ENCODE measurements at places on chromosomes 5 and 9. TPM values are rescaled to one million over a fixed set of nuclear protein-coding genes. Genes with fewer than 3 reads are reported as not detected.

- no peak for DNase-seq
These were observed at the start of gene UBE2QL1 for GRCh38 chr5:6448622-6449464. Gene UBE2QL1, plus strand, starts transcription at chr5:6448859. Its CDS starts 35 bp downstream, at chr5:6448894.

GRCh38 chr5:57189515-57189914 is 15.7 kb downstream of the GPBP1 start:
- no peak for DNase-seq

The TLR4 gene
- total RNA-seq = 1.9 TPM

The FOCAD gene
- 32.3 TPM for total RNA-seq

The TMEM174 gene
- not detected for total RNA-seq
